ENCODE measurements at places on chromosomes 6 and 20.

- no peak overlapping the region for H3K4me3 ChIP-seq
- H3K36me3 ChIP-seq, result no peaks in the 10 kb centered on the region
- H3K4me1 ChIP-seq, result no peaks in the 10 kb centered on the region
Measured at GRCh38 chr6:4727671-4728435, 48.4 kb upstream of the CDYL start.

DNA sequence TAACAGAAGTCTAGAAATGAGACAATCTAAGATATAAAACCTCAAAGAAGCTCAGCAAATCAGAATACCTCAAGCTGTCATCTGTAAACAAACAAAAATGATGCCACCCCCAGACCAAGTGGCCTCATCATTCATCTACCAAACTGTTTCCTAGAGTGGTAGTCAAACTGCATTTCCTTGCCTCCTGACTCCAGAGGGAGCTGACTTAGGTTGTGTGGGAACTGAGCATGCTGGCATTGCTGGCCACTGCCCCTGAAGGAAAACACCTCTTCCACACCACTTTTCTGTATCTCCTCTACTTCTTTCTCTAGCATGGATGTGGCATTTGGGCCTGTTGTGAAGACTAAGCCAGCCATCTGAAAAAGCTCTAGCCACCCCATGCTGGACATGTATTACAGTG is 56.3 kb downstream of the ZHX3 start:
- no peaks in the 10 kb centered on the region for H3K36me3 ChIP-seq
- no peak for DNase-seq
- no peaks in the 10 kb centered on the region for H3K27me3 ChIP-seq
- H3K27ac ChIP-seq, result no peak overlapping the region

- H3K36me3 ChIP-seq, result no peaks in the 10 kb centered on the region
- no peak for DNase-seq
- H3K4me1 ChIP-seq, result no peaks in the 10 kb centered on the region
- H3K27ac ChIP-seq, result no peak overlapping the region
- no peak overlapping the region for H3K4me3 ChIP-seq
Measured at GRCh38 chr20:44856856-44857448, 28.6 kb upstream of the YWHAB start.

DNA sequence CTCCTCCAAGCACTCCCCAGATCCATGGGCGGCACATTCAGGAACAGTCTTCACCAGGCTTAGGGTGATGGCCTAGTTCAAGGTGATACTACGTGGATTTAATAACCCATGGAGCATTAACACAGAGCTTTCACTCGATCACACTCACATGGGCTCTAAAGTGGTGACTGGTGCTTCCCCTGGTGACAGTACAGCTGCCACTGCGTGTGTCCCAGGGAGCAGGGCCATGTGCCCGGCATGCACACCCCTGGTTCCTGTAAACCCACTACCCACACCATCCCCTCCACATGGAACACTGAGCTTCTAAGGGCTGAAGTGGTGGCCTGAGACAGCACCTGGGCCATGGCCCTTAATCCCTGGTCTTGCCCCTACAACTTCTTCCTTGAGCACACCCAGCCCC is 27.8 kb upstream of the APMAP start:
- H3K27ac ChIP-seq, result no peak overlapping the region
- H3K4me1 ChIP-seq, result no peaks in the 10 kb centered on the region
- DNase-seq, result no peak
- H3K4me3 ChIP-seq, result no peak overlapping the region

DNA sequence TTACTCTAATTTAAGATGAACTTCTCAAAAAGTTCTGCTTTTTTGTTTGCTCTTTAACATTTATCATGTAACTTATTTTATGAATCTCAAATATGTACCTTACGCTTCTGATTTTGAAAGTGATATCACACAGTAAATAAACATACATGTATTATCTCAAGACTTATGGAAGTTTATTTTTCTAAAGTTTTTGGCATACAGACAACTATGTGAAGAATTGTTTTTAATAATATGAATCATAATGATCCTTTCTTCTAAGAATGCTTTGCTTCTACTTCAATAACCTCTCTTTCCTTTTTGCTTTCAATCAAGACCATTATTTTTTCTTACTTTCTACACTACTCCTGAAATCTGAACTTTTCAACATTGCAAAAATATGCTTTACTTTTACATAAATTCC is 816.4 kb downstream of the EYS start:
- DNase-seq, result no peak
- no peaks in the 10 kb centered on the region for H3K36me3 ChIP-seq
- H3K27ac ChIP-seq, result no peak overlapping the region
- H3K4me3 ChIP-seq, result no peak overlapping the region
- no peaks in the 10 kb centered on the region for H3K4me1 ChIP-seq

- H3K27me3 ChIP-seq, result no peaks in the 10 kb centered on the region
- no peak overlapping the region for H3K27ac ChIP-seq
- H3K4me1 ChIP-seq, result no peaks in the 10 kb centered on the region
- H3K36me3 ChIP-seq, result no peaks in the 10 kb centered on the region
- no peak overlapping the region for H3K4me3 ChIP-seq
Measured at GRCh38 chr6:154537511-154538325, 27.2 kb upstream of the CNKSR3 start.
